ENCODE measurements at places on chromosomes 3 and 15.

- no peak for DNase-seq
Observed at GRCh38 chr3:179309225-179310078, 13.4 kb upstream of the ZNF639 start.

DNA sequence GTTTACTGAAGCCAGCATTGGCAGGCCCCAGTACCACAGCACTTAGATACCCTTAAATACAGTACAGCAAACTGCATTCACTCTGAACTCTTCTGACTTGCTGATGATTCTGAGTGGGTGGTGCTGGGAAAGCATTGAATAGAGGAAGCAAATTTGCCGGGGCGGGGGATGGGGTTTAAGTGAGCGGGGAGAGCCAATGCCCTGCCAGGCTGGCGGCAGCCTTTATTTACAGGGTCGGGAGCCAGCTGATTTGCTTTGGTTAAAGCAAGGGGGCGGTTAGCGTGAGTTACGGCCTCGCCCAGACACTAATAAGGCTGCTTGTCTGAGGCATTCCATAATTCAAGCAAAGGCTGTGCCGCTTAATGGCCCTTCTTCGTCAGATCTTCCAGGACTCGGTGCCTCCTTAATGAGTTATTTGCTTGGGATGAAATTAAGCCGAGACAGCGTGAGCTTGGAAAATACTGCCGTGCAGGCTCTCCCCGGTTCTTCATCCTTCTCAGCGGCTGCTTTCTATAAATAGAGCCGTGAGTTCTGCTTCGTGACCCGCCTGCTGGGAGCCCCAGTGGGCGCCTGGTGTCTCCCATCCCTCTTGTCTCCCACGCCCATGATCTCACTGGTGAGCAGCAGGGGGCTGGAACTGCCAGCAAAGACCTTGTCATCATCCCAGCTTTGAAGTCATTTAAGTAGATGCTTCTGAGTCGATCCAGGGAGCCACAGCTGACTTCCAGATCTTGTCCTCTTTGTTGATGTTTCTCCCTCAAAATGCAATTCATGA is 25.8 kb downstream of the SPSB4 start:
- DNase-seq = no peak

GRCh38 chr15:88341006-88341405 is 84.5 kb upstream of the NTRK3 start:
- DNase-seq = no peak

DNA sequence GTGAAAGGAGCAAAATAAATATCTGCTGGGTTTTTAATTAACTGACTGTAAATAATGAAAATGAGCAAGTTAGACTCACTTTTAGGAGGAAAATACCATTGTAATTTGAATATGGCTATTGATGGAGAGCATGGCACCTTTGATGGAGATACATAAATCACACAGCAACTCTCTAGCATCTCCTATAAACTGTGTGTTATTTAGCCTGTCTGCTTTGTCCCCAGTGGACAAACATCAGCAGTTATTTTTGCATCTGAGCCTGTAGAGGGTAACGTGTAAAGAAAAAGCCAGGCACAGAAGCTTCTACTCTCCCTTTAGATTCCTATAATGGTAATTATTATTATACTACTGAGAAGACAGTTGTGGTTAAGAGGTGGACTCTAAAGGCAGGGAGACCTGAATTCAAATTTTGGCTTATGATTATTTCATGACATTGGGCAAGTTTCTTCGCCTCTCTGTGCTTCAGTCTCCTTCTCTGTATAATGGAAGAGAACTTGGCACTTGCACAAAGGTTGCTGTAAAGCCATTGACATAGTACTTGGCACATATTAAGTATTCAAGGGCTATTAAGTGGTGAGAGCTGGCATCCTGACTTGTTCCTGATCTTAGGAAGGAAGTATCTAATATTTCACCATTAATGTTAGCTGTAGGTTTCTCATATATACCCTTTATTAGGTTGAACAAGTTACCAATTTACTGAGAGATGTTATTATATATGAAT is 289.5 kb upstream of the TRIM42 start:
- no peak for DNase-seq

GRCh38 chr3:112416391-112417212 is 82.7 kb downstream of the BTLA start:
- DNase-seq = no peak

DNA sequence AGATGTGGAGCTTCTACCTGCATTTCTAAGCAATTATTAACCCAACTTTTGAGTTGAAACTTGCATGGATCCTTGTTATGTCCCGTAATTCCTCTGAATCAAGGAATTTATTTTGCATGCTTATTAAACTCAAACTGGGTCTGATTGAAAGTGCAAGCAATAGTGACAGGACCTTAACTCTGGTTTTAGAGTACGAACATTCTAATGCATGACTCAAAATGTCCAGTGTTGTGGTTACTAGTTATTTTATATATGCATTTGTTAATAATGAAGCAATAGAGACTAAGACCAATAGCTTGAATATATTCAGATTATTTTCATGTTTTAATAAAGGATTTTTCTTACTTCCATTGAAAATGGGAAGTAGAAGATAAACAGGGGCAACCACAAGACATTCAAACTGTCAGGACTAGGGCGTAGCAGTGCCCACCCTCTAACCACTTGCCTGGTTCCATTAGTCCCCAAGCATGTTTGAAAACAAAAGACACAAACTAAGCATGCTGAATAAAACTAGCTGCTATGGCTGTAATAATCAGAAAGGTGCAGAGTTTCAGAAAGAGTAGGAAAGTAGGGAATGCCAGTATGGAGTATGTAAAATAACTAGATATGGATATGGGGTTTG is 28.1 kb downstream of the OIP5 start:
- DNase-seq = no peak

GRCh38 chr3:78858910-78859309 is 908.9 kb downstream of the ROBO1 start:
- DNase-seq = no peak

- DNase-seq = no peak
Observed at GRCh38 chr3:141045849-141046248, 5.3 kb upstream of the SPSB4 start.

DNA sequence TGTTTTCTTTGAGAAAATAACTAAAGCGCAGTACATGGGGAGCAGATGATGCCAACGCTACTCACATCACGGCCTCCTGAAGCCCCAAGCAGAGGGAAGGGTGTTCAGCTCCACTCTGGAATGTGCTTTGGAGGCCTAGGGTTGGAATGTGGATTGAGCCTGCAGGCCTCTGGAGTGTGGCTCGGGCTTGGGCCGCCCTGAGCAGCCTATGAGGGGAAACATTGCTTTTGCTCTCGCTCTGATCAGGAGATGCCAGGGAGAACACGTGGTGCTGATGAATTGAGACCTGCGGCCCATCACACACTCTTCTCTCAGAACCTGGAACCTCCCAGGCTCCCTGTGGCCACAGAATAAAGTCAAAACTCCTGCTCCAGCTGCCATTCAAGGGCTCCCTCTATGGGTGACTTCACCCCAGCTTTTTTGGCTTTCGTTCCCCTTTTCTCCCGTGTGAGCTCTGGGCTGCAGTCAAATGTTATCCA is 23.3 kb downstream of the CCDC13 start:
- DNase-seq = no peak

GRCh38 chr15:48029642-48030041 is 91.1 kb upstream of the SLC24A5 start:
- DNase-seq = no peak

DNA sequence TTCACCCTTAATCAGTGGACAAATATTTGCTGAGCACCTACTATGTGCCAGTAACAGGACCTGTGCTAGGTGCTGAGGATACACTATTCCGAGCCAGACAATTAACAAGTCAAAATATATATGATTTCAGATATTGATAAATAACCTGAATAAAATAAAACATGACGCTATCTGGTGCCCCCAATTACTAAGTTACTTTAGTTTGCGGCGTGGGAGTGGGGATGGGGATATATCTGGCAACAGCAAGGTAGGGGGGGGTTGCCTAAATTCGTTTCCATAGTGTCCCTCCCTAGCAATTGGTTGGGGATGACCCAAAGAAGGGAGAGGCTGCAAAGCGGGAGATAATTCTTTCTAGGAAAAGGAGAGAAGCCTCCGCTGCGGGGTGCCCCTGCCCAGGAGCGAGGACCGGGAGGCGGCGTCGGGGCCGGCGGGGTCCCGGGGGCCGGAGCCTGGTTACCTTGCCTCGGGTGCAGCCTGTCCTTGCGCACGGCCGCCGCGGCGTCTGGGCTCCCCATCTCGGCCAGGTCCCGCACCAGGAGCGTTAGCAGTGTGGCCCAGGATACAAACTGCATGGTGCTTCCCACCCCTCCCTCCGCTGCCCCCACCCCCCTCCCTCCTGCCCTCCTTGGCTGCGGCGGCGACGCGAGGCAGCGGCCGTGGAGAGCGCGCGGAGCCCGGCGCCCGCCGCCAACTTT is 567 bp downstream of the ADAMTS9 start:
- DNase-seq = no peak

DNA sequence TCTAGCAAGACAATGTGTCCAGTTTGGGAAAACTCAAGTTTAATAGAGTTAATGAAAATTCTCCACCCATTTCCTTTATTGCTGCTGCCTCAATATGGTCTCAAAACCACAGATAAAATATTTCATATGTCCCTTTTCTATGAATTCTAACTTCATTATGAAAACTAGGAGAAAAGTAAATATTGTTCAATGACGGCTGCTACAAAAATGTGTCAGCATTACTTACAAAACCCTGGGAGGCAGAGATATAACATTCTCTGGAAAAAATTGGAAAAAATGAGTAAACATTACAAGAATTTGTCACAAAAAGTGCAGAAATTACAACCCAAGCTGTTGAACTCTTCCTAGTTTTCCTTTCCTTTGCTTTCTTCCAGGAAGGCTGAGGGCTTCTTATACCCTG is 22.2 kb upstream of the FBN1 start:
- no peak for DNase-seq

- DNase-seq = no peak
Observed at GRCh38 chr3:162521669-162522068, 1025.1 kb downstream of the OTOL1 start.

GRCh38 chr3:191066669-191067068 is 132.4 kb upstream of the OSTN start:
- no peak for DNase-seq

DNA sequence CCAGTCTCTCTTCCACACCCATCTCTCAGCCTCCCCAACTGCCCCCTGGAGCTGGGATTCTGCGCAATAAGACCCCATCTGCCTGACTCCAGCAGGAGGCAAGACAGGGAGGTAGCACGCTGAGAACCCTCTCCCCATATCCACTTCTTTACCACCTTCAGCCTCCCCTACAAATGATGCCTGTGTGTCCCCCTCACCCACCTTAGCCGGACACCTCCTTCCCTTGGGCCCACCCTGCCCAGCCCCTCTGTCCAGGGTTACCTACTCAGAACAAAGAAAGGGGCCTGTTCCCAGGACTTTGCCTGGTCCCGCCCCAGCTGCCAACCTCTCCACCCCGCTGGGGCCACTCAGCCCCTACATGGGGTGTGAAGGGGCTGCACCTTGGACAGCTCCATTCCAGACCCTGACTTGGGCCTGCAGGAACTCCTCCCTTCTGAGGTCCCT is 40.8 kb upstream of the ATP2B2 start:
- no peak for DNase-seq

- DNase-seq = no peak
Observed at GRCh38 chr3:106032479-106032878, 163.7 kb upstream of the CBLB start.

DNA sequence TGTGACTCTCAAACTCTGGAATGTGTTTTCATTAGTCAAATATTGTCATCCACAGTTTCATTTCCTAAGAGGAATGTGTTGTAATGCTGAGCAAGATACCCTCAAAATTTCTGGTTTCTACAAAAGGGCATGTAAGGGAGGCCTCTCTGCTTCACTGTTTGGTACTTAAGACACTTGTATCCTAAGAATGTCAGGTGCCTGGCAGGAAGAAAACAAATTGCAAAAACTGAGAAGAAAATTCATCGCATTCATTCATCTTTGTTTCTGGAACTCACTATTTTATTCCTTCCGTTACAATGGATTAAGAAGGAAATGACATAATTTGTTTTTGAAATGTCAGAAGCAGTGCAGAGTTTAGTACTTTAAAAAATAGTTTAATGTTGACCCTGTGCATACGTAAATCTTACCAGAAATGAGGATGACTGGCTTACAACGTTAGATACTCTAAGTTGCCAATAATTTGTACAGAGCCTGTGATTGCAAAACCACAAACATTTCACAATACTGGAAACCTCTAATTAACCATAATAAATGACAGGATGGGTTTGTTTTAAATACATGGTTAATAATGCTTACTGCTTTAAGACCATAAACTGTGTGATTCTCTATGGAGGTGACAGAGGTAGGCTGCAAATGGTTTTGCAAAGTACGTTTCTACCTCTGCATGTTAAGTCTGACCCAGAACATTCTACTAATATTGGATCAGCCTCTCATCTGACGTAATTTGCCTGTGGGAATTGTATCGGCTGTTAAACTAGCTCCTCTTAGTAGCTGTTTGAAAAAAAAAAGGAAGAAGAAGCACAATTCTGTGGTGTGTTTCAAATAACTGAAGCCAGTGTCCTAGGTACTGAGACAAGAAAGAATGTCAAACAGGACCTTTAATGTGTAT is 477.8 kb downstream of the RBMS3 start:
- DNase-seq = no peak

- no peak for DNase-seq
Observed at GRCh38 chr3:111315930-111316587, 225.9 kb upstream of the CD96 start.

- DNase-seq = no peak
Observed at GRCh38 chr3:58293516-58293915, 12.5 kb upstream of the RPP14 start.

- DNase-seq = no peak
Observed at GRCh38 chr15:28044121-28044672, 54.9 kb downstream of the OCA2 start.

DNA sequence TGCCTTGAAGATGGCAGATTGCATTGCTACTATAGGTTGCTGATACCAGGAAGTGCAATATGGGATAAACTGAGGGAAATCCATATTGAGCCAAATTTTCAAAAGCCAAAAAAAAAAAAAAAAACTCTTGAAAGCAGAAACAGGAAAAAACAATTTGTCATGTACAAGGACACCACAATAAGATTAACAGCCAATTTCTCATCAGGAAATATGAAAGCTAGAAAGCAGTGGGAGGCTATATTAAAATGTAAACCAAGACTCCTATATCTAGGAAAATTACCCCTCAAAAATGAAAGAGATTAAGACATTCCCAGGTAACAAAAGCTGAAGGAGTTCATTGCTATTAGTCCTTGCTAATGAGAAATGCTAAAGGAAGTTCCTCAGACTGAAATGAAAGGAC is 462.8 kb upstream of the DPH6 start:
- DNase-seq = no peak

- DNase-seq = no peak
Observed at GRCh38 chr3:46811615-46812236, 51.5 kb downstream of the MYL3 start.

GRCh38 chr3:18425641-18426257 is 610 bp upstream of the SATB1 start:
- DNase-seq = peak; percentile 70

- DNase-seq = no peak
Observed at GRCh38 chr15:64690008-64690407, 85.4 kb downstream of the RBPMS2 start.
